ENCODE measurements at places on chromosomes 13 and 19. TPM values are rescaled to one million over a fixed set of nuclear protein-coding genes. Genes with fewer than 3 reads are reported as not detected.

Gene COMMD6
- total RNA-seq, result 384 TPM

Gene TMEM150B
- not detected for total RNA-seq

Gene VAV1
- 46.0 TPM for total RNA-seq

Gene PEAK3
- not detected for total RNA-seq

Gene MKNK2
- total RNA-seq, result 862 TPM

Gene C19orf67
- 2.8 TPM for total RNA-seq
